ENCODE measurements at places on chromosomes 11 and 22.

DNA sequence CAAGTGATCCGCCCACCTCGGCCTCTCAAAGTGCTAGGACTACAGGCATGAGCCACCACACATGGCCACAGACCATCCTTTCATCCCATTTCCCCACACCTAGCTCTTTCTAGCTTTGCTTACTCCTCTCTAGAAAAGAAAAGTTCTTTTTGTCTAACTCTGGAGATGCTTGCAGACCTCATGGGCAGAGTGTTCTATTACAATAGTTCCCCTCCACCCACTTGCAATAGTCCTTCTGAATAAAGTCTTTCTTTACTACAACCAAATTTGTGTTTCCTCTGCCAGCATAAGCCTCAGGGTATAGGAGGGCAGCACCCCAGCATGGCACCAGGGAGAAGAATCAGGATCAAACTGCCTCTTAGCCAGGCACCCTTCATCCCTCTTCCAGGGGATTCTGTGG, 18.8 kb upstream of the RTL6 start:
- no peak for DNase-seq

DNA sequence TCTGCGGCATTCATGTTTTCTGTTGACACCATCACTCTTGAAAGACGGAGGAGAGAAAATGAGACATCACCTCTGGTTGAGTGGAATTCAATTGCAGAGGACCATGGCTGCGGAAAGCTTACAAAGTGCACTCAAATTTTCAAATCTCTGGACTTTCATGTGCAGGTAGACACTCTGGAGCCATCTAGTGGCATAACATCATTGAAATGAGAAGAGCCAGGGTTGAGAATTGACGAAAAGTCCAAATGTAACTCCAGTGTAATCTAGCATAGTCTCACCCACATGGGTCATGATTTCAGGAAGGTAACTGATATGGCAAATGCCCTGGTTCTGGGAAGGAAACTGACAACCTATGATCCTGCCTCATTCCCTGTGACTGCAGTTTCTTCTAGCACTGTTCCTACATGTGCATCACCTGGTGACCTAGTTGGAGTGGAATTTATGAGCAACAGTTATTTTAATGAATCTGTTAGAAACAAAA, 687.8 kb downstream of the KCNA4 start:
- DNase-seq, result peak; percentile 65

DNA sequence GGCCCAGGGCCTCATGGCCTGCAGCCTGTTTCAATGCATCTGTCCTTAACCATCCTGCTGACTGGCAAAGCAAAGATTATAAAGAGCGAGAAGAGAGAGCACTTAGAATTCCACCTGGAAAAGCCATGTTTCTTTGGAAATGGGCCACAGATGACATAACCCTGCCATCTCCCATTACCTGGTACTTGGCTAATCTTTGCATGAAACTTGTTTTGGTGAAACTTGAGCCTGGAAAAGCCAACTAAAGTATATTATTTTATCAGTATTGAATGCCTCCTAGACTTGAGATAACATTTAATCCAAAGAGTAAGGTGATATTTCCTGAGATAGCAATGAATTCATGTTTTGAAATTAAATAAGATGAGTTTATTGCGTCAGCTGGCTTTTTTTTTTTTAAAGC, 72.6 kb downstream of the NAV2 start:
- no peak for DNase-seq

GRCh38 chr11:83574519-83574918, 288.4 kb upstream of the CCDC90B start:
- no peak for DNase-seq

DNA sequence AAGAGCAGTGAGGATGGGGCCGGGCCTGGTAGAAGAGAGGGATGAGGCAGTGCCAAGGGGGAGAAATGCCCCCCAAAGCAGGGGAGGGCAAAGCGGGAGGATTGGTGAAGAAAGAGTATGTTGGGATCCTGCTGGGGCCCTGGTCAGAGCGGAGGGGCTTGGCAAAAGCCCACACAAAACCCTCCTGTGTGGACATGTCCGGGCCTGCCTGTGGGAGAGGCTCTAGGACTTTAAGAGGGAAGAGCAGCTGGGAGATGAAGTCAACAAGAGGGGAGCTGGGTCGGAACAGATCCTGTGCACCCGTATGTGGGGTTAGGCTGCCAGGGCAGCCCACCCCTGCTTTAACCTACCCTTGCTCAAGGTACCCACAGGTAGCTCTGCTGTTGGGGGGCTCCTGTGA, 25.8 kb downstream of the ART5 start:
- DNase-seq, result no peak

DNA sequence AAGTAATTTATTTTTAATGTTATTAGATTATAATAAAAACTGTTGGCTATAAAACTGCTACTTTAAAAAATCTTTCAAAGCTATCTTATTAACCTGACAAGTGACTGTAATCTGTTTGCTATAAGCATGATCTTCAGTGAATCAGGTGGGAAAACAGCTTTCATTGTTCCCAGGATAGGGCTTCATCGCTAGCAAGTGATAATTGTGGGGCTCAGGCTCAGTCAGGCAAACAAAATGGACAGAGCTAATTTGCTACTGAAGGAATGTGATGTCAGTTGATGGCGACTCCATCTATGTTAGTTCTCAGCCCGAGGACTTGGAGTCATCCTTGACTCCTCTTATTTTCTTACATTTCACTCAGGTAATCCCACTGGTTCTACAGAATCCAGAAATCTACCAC, 125.0 kb downstream of the RASSF10 start:
- DNase-seq, result no peak

GRCh38 chr22:23070418-23071229, at the start of gene GNAZ:
Gene GNAZ (plus strand): TSS chr22:23070519. CDS start chr22:23095696, 25,177 bp downstream.
- DNase-seq, result peak; percentile 51

DNA sequence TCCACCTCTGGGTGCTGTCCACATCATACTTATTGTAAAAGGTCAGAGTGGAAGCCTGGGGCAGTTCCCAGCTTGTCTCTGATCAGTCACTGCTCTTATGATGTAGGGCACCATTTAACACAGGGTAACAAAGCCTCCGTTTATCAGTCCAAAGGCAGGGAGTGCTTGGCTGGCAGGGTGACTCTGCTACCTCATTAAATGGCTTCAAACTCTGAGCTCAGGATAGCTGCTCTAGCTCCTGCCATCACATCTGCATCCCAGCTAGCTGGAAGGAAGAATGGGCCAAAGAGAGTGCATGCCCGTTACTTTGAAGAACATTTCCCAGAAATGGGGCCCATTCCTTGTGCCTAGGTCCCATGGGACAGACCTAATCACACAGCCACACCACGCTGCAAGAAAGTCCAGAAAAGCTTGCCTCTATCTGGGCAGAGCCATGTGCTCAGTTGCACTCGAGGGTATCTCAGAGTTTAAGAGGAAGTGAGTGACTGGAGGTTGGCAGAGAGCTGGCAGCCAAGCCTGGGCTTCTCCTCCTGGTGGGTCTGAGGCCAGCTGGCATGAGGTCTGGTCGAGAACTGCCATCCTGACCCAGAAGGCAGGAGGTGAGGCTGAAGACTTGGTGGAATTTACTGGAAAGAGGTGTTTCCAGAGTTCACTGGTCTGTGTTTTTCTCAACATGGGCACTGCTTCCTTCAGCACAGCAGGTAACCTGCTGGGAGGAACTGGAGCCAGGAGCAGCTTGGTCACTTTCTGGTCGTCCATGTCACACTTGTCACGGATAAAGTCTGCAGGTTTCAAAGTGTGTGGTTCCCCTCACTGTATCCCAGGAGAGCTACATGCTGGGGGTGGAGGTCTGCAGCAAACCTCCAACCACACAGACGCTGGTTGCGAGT, 935.7 kb downstream of the BRD1 start:
- DNase-seq, result no peak

DNA sequence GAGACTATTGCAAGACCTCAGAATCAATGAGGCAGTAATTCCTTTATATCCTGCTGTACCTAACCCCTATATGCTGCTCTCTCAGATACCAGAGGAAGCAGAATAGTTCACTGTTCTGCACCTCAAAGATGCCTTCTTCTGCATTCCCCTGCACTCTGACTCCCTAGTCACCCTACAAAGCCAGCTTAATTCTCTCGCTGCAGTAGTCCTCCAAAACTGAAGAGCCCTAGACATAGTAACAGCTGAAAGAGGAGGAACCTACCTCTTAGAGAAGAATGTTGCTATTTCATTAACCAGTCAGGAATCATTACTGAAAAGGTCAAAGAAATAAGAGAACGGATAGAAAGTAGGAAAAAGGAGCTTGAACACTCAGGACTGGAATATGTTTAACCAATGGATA, 49.3 kb downstream of the PRSS23 start:
- DNase-seq, result no peak

GRCh38 chr11:19995145-19995544, 165.1 kb downstream of the DBX1 start:
- DNase-seq, result no peak

DNA sequence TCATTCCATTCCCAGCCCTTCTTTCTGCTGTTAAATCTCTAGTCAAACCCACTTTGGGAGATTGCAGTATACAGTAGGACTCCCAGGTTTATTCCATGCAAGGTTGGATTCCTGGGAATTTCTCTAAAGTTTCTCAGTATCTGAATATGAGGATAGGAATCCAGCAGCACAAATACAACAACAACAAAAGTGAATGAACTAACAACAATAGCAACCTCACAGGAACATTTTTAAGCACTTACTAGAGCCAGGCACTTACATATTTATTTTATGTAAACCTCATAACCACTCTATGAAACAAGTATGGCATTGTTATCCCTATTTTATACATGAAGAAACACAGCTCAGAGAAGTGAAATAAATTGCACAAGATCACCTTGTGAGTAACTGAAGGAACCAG, 1.9 kb downstream of the MMP7 start:
- DNase-seq, result no peak

DNA sequence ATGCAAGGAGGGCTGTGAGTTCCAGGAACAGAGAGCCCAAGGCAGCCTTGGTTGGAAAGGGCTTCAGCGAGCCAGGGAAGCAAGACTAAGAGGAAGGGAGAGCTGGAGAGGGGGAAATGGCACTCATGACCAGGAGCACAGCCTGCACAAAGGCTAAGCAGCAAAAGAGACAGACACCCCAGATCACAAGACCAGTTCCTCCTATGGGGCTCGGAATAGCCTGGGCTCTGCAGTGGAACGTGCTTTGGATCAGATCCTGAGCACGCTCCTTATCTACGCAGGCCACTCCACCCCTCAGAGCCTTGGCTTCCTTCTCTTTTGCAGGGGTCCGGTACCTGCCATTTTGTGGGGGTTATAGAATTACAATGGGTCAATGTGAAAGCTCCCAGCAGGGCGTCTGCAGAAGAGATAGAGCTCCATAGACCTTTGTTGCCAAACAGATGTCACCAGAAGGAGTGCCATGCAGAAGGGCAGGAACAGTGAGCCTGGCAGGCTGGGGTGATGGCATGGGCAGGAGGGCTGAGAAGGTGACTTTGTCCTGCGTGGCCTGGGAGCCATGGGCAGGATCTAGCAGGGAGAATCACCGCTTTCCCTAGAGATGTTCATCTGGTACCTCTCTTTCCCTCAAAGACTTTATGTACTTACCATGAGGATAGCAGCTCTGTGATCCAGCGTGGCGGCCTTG, 33.8 kb downstream of the ZC3H7B start:
- no peak for DNase-seq

DNA sequence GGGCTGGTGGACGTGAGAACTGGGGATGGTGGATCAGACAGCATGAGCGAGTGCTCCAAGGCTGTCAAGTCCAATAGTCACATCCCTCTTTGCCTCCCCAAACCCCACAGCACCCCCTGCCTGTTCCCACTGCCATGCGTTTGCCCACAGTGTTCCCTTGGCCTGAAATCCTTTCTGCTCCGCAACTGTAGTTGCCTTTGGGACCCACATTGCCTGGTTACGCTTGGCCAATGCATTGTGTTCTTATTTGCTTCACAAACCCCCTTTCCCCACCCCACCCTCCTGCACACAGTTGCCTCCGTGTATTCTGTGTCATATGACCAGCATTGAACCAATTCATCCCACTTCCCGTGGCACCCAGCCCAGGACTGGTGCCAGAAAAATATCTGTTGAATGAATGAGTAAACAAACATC, 2.1 kb upstream of the KIAA0930 start:
- DNase-seq, result no peak

DNA sequence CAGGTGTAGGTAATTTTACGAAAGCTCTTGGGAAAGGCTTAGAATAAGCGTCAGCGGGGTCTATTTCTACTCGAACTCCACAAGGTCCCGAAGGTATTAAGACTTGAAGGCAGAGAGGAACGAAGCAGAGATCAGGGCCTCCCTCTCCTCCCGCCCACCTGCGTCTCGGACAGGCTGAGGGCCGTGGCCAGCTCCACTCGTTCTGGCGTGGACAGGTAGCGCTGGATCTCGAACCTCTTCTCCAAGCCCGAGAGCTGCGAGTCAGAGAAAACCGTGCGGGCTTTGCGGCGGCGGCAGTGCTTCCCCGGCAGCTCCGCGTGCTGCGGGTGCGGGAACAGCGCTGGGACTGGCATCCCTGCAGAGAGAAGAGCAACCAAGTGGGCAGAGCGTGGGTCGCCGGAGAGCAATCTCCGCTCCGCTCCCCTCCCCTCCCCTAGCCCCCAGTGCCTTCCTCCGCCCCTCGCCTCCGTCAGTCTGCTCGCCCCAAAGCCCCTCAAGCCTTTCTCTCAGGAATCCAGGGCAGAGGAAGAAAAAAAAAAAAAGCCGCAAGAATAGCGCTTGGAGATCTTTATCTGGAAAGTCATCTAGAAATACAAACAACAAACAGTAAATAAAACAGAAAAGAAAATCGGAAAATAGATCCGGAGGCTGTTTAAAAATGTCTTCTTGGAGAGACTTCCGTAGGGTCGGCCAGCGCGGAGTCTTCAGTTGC, 2.4 kb downstream of the BSX start:
- no peak for DNase-seq

DNA sequence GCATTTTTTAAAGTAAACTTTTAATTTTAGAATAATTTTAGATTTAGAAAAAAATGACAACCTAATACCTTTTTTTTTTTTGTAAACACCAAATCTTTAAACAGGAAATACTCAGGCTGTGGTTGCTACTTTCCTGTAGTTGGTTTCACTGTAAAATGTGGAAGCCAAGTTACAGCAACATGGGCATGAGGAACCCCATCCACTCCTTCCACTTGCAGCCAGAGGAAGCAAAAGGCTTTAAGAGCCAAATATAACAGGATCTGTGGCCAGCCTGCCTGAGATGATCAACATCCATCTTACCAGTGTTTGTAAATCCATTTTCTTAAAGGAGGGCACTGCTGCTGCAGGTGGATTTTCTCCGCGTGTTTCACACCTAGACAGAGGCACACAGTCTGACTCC, 66.2 kb downstream of the TNRC6B start:
- DNase-seq, result no peak

DNA sequence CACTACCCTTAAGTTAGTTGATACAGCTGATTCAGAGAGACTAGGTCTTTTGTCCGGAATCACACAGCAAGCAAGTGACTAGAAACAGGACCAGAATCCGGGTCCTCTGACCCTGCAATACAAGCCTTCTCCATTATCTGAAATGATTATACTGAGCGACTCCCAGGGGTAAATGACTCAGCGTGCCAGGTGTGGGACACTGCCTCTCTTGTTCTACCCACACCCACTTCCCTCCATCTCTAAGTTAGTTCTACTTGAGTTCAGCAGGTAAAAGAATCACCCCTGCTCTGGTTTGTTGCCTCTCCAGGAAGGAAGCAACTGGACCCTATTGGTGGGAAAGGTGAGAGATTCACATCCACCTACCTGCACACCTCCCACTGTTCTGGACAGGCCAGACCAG, 156.9 kb downstream of the DBX1 start:
- no peak for DNase-seq

Data from NCI-H82 (cell line).